ENCODE measurements at places on chromosomes 7 and 10.

DNA sequence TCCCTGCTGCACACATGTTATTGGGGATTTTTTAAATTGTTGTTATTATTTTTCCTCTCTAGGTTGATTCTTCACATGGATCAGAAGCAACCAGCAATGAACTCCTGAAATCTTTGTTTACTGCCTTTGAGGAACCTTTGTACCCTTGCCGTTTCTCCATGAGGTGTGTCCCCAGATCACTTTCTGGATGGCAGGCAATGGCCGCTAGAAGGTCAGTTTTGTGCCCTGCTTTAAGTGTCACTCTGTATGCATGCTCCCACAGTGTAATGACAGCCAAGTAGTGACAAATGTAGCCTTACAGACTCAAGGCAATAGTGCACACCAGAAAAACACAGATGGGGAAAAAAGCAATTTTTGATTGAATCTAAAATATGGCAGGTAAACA is 47.7 kb upstream of the NRP1 start:
- DNase-seq: no peak

GRCh38 chr10:13795653-13796555 is 209.1 kb downstream of the PRPF18 start:
- DNase-seq: no peak

DNA sequence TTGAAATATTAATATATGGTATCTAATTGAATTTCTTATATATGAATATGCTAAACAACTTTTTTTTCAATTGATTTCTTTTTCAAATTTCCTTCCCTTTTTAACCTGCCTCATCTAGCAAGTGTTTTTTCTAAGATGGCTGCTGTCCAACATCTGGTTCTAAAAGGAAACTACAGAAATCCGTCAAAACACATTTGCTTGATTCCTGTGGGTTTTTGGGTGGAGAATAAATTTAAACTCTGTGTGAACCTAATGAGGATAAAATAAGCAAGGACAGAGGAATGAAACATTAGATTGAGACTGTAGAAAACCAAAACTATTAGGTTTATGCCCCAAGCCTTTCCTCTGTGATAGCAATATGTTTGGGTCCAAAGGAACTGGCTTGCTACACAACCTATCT is 75.5 kb upstream of the STARD3NL start:
- DNase-seq: no peak

DNA sequence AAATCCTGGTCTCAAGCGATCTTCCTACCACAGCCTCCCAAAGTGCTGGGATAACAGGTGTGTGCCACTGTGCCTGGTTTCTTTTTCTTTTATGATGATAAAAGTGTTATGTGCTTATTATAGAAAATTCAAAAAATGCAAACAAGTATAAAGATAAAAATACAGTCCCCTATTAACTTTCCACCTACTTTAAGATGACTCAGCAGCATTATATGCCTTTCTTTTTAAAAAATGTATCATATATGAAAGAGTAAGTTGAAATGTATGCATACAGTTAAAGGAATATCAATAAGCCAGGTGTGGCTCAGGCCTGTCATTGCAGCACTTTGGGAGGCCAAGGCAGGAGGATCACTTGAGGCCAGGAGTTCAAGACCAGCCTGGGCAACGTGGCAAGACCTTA is 216.9 kb upstream of the GALNT17 start:
- no peak for DNase-seq

DNA sequence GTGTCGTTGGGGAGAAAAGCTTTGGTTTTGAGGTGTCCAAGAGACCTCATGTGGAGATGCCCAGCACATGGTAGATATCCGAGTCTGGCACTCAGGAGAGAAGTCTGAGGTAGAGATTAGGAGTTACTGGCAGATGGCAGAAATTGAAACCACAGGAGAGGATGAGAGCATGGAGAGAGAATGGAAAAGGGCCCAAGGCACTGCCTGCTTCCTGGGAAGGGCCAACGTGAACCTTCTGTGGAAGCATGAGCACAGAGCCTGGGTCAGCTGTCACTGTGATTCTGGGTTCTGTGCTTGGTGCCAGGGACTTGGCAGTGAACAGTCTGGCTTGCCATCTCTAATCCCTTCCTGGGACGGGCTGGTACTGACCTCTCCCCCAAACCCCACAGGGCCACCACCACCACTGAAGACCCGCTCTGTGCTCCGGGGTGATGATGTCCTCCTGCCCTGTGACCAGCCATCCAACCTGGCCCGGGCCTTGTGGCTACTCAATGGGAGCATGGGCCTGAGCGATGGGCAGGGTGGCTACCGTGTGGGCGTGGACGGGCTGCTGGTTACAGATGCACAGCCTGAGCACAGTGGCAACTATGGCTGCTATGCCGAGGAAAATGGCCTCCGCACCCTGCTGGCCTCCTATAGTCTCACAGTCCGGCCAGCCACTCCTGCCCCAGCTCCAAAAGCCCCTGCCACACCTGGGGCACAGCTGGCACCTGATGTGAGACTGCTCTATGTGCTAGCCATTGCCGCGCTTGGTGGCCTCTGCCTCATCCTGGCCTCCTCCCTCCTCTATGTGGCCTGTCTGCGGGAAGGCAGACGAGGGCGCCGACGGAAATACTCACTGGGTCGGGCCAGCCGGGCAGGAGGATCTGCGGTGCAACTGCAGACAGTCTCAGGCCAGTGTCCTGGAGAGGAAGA is 4.1 kb downstream of the MRPL43 start:
- DNase-seq: no peak

DNA sequence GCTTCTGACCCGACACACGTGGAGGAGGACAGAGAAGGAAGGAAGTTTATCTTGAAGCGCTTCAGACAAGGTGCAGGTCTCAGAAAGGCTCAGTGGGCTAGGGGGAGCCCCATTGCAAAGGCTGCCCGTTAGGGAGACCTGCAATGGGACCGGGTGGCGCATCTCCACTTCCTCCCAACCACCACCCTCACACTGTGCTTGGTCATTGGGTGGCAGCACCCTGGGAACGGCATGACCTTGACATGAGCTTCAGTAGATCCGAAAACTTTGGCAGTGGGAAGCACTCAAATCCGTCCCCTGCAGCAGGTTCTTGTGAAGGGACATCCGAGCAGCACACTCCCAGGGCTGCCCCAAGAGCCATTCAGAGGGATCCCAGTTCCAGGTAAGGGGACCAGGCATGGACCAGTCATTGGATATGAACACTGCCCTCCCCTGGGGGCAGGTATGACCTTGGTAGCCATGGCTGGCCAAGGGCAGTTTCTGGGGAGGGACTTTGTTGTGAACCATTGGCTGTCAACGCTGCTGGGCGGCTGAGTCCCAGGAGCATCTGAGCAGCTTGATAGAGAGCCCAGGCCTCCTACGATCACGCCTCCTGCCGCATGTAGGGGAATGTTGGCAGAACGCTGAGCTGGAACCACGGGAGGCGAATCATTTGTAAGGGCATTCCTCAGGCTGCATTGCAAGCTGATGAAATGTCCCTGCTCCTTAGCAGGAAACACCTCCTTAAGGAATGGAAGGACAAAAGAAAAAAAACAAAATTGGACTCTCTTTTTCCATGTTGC is 31.7 kb downstream of the GALNTL5 start:
- DNase-seq: no peak

DNA sequence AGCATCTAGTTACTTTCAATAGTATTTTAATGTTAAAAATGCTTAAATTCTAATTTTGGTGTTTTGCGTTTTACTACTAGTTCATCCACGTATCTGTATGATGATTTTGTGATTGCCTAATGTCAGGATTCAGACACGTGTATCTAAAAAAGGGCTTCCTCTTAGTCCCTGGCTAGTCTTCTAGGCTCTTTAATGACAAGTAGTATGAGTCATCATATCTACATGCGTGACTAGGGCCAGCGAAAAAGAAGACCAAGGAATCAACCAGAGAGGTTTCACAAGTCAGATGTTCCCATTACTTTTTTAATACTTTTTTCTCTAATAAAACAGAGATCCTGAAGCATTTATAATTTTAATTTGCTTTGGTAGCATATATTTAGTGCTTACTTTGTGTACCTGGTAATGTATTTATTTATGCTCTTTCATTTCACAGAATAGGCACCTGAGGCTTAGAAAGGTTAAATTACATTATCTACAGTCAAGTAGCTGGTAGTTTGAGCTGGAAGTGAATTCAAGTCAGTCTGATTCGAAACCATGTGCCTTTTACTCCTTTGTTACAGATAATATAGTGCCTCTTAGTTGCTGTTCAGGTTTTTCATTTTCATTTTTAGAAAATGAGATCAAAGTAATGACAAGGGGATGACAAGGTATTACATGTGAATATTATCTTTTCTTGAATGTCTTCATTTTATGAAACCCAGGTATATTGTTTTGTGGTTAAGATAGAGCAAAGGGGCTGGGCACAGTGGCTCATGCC is 140.3 kb downstream of the FOXP2 start:
- no peak for DNase-seq

DNA sequence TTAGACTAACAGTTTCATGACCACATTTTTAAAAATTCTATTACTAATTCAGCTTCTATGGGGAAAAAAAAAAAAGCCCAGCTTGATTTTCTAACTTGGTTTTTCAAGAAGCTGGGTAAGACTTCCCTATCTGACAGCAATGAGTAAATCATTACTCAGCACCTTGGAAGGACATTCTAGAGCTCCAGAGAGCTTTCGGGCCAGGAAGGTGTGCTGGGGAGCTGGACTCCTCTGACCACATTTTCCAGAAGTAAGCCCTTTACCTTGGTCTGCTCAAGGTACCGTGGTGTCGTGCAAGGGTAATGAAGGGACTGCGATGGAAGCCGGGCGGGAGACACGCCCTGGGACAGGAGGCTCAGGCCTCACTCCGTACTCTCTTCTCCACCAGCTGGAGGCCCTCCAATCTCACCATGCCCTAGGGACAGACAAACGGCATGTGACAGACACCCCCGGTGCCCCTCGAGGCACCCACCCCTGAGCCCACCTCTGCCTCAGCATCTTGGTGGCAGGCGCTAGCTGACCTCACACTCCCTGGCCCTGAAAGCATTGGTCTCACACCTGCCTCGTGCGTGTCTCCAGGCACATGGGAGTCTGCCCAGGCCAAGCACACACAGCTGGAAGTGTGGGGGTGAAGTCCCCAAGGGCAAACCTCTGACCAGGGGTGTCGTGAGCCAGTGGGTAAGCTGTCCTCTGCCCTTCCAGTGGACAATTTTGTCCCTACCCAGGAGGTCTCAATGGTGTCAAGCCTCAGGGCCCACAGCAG is 152.1 kb downstream of the OAT start:
- no peak for DNase-seq

DNA sequence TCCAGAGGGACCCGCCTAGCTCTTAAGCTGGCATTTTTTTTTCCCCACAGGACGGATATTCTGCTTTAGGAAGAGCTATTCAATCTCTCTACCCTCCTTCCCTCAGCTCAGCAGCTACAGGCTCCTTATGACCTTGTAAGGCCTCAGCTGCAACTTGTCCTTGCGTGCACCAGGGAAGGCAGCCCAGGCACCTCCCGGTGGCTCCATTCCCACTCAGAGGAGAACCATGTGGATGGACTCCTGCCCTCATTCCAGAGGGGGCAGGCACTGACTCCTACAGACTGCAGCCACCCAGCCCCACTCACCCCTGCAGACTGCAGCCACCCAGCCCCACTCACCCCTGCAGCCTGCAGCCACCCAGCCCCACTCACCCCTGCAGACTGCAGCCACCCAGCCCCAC is 73.7 kb downstream of the ITIH5 start:
- no peak for DNase-seq

GRCh38 chr7:23864973-23865372 is 155.0 kb downstream of the STK31 start:
- no peak for DNase-seq

Measured in activated CD4-positive, alpha-beta T cell treated with anti-CD3 and anti-CD28 coated beads for 48 hours (primary cell).